ENCODE measurements at places on chromosomes 2 and 18.

DNA sequence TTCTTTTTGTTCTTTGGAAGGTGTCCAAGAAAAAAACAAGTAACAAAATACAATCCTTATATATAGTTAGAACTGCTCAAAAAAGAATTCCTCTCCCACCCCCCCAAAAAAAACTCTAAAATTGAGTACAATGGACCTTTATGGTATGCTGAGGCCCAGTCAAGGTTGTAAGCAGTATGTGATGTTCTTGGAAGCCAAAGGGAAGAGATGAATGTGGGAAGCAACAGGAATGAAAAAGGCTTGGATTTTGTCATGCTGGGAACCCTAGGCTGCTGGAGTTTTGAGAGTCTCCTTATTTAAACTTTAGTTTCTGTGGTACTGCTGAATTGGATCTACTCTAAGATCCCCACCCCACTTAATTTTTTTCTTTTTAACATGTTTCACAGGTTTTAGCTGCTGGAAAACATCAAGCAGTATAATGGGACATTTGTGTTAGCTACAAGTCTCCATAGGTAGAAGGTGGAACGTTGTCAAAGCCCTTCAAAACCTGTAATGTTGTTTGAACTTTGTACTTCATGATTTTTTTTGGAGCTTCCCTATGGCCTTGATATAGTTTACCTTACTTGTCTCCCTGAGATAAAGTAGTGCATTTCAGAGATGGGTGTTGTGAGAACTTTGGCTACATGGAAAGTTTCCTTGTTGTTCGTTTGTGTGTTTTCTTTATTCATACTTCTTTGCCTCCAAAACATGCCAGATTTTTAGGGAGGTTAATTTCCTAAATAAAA, 57.7 kb downstream of the PHLPP1 start:
- no peak for DNase-seq

DNA sequence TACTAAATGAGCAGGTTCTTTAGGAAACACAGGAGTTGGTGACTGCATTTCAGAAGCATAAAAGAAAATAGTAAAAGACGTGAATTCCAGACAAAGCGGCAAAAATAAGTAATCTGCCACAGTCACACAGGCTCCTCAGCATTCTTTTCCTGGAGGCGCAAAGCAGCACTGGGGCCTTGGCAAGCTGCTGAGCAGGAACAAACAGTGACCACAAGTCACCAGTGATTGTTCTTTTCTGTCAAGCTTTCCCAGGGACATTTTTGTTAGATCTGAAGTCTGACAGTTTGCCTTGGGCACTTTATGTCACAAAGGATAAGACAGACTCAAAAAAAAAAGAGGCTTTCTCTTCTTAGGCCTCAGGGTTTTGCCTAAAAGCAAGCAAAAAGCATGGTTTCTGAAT, 216.2 kb downstream of the CDH20 start:
- no peak for DNase-seq

GRCh38 chr2:83365476-83365875, 1093.6 kb downstream of the SUCLG1 start:
- DNase-seq: no peak

DNA sequence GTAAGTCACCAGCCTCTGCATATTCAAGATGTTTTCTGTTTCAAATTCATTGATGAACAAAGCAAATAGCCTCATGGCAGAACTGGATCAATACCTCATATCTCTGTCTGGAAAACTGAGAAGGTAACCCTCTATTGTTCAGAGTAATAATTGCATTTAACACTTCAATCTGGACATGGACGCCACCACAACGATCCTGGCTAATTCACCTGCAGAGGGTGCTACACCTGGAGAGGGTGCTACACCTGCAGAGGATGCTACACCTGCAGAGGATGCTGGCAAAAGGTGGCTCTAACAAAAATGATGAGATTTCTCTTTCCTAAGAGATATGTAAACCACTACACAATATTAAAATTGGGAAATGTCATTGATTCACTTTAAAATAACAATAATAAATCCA, 183.1 kb upstream of the HNRNPA3 start:
- DNase-seq: no peak

- DNase-seq: no peak
Observed at GRCh38 chr2:213251618-213252017, 32.6 kb upstream of the SPAG16 start.

DNA sequence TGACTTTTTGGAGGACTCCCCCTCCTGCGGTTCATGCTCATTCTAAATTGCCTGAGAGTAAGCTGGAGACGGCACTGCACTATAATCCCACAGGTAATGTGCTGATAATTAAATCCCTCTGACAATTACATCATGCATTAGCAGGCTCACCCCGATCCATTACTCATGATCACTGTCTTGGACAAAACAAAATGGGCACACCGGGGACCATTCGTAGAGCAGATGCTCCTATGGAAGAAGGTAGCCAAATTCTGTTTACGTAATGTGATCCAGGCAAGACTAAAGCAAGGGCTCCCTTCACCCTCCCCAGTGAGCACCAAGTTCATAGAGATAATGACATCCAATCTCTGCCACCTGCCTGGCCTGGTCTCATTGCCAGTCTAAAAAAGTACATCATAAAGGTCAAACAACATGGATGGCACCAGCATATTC, 657.1 kb upstream of the SOX11 start:
- DNase-seq: no peak

DNA sequence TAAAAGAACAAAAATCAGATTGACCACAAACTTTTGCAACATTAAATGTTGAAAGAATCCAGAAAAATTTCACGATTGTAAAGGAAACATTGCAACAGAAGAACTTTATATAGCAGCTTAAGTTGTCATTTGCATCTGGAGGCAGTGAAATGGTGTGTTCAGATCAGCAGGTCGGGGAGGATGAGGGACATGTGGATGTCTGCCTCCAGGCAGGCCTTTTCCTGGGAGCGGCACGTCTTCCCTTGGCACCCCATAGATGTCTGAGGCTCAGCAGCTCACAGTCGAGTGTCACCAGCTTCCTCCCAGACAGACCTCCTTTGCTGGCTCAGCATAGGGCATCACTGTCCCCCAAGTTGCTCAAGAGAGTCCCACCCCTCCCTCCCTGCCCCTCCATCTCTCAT, 44.3 kb upstream of the ASB1 start:
- DNase-seq: no peak

GRCh38 chr2:193505620-193506019, 1310.9 kb upstream of the TMEFF2 start:
- no peak for DNase-seq

- no peak for DNase-seq
Observed at GRCh38 chr2:152396763-152397162, 61.8 kb downstream of the FMNL2 start.

- DNase-seq: no peak
Observed at GRCh38 chr2:195414537-195415100, 242.4 kb upstream of the SLC39A10 start.

DNA sequence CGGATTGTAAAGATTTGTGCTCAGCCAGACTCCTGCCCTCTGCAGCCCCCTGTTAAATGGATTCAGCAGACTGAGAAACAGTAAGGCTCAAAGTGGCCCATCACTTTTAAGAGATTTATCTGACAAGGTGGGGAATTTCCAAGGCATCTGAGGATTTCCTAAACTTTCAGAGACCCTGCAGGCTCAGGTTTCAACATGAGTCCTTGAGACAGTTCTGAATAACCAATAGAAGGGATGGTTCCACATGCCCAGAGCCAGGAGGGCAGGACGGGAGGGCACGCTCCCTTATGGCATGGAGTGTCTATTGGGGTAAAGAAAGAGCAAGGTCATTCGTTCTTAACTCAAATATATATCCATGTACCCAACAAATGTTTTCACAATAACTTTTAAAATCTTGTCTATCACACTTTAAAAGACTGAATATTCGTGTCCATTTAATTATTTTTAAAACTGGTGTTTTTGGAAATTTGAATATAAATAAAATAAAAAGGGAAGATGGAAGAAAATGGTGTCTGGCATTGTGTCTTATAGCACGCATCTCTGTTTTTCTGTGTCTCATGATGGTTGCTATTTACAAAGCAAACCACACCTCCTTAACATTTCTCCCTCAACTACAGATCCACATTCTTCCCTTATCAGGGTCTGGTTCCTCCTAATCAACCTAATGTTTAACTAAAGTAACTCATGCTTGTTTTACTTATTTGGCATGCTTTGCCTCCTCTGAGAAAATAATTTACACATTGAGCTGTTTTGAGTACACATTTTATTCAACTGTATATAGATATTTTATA, 56.0 kb upstream of the DSG1 start:
- DNase-seq: no peak

- no peak for DNase-seq
Observed at GRCh38 chr2:118838741-118839455, 8.6 kb downstream of the EN1 start.

DNA sequence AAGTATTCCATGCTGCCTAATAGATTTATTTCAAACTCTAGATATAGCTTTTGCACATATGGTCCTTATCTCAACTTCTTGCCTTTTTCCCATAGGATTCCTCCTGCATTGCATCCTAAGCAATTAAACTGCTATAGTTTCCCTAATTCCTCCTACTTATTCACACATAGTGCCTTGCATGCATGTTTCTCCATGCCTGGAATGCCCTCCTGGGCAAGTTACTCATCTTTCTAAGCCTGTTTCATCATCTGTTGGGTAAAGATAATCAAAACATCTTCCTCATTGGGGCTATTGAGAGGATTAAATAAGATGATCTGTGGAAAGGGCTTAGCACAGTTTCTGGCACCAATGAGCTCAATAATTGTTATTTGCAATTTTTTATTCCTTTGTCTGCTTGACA, 726.5 kb downstream of the SLC4A3 start:
- DNase-seq: no peak

DNA sequence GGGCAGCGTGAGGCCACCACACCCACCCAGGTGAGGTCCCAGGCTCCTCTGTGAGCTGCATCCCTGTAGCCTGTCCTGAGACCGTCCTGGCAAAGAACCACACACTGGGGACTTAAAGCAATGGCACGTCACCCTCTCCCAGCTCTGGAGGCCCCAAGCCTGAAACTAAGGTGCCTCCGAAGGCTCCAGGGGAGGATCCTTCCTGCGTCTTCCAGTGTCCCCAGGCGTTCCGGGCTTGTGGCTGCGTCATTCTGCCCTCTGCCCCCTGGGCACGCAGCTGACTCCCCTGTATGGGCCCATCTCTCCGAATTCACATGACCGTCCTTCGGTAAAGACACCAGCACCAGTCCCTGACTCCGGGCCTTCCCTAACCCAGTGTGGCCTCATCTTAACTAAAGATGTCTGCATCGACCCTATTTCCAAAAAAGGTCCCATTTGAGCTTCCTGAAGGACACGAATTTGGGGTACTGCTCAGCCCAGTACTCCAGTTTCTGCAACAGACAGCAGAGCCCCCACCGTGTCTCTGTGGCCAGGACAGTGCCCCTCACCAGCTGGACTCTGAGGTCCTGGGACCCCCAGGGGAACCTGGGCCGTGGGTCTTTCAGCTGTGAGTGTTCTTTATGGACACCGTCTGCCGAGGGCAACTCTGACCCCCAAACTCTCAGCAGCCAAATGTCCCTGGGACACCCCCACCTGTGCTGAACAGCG, 75.2 kb upstream of the CTDP1 start:
- DNase-seq: no peak

DNA sequence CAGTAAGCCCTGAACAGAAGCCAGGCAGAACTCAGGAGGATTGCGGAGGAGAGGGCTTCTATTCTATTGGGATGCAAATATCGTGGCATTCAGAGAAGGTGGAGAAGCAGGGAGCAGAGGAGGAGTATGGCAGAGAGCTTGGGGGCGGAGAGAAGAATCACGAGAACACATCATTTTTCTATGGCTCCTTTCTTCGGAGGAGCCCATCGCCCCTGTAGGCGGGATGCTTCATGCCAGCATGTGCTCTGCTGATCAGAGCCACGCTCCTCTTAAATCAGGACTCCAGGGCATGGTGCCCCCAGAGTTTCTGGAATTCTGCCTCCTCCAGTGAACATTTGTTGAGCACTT, 71.1 kb downstream of the CIB4 start:
- DNase-seq: no peak

GRCh38 chr2:144925886-144926285, 406.0 kb upstream of the ZEB2 start:
- DNase-seq: no peak

DNA sequence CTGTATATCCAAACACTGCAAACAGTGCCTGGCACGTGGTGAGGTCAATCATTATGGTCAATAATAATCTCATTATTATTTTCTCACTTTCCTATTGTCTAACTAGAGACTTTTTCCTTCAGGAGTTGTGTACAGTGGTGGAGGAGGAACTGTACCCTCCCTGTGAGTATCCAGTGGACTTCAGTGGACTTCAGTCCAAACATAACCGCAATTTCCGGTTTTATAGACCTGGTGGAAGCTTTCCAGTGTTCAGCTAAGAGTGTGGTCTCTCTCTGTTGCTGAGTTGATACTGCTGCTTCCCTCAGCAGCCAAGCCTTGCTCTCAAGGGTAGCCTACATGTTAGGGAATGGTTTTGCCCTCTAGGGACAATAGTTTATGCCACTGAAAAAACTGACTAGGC, 447.1 kb downstream of the TMEM182 start:
- no peak for DNase-seq

All from activated T-cell treated with anti-CD3 and anti-CD28 coated beads for 4 hours (primary cell).